ENCODE measurements at places on chromosomes 11 and 22.

DNA sequence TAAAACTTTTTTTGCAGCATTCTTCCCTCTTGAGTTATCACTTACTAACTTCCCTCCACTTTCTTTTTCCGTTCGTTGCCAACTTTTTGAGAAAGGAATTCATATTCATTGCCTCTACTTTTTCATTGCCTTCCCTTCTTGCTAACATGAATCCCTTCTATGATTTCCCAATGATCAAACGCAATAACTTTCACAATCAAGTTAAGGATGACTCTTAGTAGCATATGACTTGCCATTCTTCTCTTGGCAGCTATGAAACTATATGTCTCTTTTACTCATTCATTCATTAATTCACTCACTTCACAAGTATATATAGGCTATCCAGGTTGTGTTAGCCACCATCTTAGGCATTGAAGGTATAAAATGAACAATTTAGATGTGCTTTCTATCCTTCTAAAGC, 16.6 kb upstream of the ARHGAP20 start:
- no peak for DNase-seq

GRCh38 chr11:59918987-59919589, 19.1 kb upstream of the OOSP1 start:
- DNase-seq, result peak; percentile 40

GRCh38 chr11:1224111-1224490, 1.2 kb downstream of the MUC5B start:
- peak; percentile 27 for DNase-seq

DNA sequence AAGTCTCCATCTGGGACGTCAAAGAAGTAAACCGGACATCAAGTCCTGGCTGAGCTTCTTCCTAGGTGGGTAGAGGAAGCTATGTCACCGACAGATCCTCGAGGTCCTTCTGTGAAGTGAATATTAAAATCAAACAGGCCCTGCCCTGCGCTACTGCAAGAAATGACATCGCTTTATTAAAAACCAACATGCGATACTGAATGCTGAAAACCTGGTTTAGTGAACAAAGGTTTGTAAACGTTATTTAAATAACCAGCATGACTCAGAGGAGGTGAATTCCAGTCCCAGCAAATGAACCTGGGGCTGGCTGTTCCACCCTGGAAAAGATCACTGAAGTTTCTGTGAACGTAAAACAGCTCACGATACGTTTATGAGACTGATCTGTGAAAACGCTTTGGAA, 645 bp downstream of the RTCB start:
- DNase-seq, result no peak

- DNase-seq, result no peak
These were observed 23.5 kb upstream of the CRYBB3 start for GRCh38 chr22:25176175-25176574.

DNA sequence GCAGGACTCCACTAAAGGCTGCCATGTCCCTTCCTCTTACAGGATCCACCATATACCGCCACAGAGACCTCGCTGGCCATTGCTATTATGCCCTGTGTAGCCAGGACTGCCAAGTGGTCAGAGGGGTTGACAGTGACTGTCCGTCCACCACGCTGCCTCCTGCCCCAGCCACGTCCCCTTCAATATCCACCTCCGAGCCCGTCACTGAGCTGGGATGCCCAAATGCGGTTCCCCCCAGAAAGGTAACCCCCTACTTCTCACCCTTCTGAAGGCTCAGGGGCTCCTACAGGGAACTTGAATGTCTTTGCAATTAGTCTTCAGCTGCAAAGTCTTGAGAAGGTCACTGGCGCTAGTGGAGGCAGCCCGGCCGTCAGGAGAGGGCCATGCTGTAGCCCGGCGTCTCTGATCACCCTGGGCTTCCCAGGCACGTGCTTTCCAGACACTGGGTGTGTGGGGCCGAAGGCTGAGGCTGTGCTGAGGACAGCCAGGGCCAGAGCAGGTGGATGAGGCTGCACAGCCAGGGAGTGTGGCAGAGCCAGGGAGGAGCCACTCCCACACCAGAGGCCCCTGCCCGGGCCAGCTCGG, 30.0 kb upstream of the MUC5B start:
- no peak for DNase-seq

GRCh38 chr11:12207384-12208150, 97.2 kb downstream of the MICAL2 start:
- no peak for DNase-seq

- peak; percentile 67 for DNase-seq
These were observed 35.6 kb downstream of the KCNJ1 start for GRCh38 chr11:128831174-128832120.

GRCh38 chr22:26124991-26125725, 44.1 kb upstream of the SEZ6L start:
- no peak for DNase-seq

GRCh38 chr11:75493626-75494025, 32.1 kb downstream of the GDPD5 start:
- no peak for DNase-seq

- DNase-seq, result no peak
These were observed 92.8 kb upstream of the SEPTIN5 start for GRCh38 chr22:19621373-19622060.

DNA sequence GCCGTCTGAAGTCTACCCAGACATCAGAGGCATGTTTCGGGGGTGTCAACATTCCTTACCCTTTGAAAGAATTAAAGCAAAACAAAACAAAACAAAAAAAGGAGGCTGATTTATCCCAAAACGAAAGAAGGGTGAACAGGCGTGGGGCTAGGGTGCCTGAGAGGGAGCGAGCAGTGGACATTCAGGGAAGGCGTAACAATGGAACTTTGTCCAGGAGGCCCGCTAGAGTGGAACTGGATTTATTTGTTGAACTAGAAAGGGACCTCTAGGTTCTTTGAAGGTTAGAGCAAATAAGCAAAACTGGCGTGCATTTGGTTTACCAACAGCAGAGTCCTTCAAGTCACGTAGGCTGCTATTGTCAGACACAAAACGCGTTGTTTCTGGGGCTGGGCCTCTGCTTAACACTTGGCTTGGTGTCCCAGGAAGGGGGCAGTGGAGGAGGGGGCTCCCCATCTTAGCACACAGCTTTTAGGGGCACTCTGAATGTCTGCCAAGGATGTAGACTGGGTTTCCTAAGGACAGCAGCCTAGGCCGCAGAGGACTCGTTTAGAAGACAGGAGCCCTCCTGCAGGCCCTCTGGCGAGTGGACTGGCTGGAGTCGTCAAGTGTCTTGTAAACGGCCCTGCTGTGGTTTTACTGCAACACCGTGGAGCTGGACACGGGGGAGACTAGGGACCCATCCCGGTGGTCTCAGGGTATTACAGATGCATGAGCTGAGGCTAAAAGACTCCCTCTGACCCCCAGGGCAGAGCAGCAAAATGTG, 203.7 kb upstream of the SORL1-AS1 start:
- no peak for DNase-seq

DNA sequence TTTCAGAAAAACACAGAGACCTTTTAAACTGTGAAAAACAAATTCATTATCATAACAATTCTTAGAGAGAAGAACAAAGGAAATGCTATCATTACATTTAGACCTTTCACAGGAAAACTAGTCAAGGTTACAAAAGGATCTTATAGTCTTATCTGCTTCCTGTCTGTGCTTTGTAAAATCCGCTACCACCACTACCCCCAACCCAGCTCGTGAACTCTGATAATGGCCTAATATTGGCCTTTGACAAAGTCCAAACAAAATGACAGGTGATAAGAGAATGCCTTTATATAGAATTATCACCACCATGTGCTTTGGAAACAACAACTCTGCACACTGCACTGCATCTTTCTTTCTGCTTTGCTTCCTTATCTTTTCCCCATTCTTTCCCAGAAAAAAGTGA, 272.5 kb downstream of the SBF2 start:
- no peak for DNase-seq

DNA sequence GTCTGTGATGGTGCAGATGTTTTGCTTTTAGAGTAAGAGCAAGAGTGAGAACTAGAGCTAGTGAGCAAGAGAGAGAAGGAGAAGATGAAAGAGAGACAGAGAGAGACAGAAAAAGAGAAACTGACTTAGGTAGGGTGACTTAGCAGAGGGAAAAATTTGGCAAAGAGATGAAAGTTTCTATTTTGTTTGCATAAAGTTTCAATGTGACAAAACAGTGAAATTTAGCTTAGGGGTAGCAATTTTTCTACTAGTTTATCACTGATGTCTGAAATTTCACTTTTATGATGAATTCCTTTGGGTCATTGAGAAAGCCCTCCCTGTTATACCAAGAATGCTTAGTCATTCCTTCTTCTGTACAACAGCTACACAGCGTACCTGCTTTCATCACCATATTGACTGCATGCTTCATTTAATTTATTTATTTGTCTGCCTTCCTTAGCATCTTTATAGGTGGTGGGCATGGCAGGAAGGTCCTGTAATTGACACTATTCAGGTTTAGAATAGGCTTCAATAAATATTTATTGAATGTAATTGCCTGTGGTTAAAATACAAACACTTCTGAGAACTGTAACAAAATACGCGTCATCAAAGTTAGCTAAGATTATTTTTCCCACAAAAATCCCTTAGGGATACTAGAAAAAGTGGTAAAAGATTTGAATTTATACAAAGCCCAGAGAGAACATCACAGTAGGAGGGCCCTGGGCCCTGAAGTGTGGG, 19.9 kb upstream of the CTSC start:
- DNase-seq, result no peak

DNA sequence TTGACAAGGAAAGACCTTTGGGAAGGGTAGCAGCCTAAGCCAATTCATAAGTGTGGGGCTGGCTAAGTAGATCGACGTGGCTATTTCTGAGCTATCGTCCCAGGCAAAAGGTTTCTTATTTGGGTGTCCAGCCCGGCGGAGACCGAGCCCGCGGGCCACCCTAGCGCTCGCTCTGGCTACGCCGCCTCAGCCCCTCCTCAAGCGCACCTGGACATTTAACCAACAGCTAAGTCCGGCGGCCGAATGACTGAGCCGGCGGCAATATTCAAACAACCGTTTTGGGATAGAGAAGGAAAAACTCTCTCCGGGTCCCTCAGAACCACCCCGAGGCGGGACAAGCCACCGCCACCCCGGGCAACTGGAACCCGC, 457 bp downstream of the RNF141 start:
- DNase-seq, result no peak

- no peak for DNase-seq
These were observed 42.8 kb upstream of the AMPD3 start for GRCh38 chr11:10412266-10412665.

- no peak for DNase-seq
These were observed 491.0 kb upstream of the KIRREL3 start for GRCh38 chr11:127491589-127491988.

GRCh38 chr11:117449111-117449693, 121.5 kb downstream of the CEP164 start:
- no peak for DNase-seq

- peak; percentile 94 for DNase-seq
These were observed 60.6 kb upstream of the AMPD3 start for GRCh38 chr11:10394229-10395101.

GRCh38 chr11:29482510-29482909, 534.3 kb downstream of the KCNA4 start:
- no peak for DNase-seq

DNA sequence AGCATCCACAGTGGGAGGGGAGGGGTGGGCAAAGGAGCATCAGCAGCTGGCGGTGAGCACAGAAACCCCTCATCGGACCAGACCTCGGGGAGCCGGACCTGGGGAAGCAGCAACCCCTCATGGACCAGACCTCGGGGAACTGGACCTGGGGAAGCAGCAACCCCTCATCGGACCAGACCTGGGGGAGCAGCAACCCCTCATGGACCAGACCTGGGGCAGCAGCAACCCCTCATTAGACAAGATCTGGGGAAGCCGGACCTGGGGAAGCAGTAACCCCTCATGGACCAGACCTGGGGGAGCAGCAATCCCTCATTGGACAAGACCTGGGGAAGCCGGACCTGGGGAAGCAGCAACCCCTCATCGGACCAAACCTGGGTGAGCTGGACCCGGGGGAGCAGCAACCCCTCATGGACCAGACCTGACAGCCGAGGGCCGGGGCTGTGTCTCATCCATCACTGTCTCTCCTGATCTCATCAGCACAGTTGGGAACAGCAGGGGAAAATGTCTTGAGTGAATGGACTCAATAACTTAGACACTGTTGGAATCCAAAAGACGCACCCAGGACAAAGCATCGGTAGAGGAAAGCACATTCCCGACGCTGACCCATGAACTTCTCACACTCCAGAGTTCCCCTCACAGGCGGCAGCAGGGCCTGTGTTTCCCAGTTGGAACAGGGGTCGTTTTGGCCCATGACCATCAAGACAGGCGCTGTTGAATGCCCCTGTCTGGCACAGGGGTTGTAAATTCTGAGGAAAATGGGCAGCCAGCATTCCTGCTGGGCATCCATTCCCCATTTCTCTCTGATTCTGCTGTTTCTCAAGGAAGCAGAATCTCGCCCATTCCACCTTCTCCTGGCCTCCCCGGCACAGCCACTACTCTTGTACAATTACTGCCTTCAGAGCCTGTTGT, 1494.6 kb downstream of the TBC1D22A start:
- DNase-seq, result no peak

DNA sequence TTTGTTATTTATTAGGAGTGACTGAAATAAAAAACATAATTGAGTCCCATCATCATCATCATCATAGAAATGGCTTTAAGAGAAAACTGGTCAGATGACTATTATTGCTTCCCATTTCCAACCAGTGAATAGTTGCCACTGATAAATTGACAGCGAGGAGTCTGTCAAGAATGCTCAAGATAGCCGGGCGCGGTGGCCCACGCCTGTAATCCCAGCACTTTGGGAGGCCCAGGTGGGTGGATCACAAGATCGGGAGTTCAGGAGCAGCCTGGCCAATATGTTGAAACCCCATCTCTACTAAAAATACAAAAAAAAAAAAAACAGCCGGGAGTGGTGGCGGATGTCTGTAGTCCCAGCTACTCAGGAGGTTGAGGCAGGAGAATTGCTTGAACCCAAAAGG, 1.9 kb downstream of the WBP2NL start:
- DNase-seq, result no peak

- peak; percentile 63 for DNase-seq
These were observed 3.5 kb downstream of the PHLDB1 start for GRCh38 chr11:118610773-118611432.

DNA sequence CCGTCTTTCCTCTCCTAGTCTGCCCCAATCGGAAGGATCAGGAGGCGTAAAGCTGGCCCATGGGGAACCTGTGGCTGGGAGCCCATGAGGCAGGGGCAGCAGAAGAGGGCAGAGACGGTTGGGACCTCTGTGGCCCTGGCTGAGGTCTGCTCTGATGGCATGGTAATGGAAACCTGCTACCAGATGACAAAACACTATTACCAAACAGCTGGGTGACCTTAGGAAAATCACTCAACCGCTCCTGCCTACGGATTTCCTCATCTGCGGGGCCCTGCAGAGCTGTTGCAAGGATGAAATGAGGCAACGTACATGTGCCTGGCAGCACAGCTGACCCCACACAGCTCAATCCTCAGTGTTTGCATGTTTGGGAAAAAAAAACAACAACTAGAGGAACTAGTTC, 4.6 kb downstream of the AP5B1 start:
- no peak for DNase-seq

GRCh38 chr11:62245271-62245753, 3.3 kb downstream of the SCGB1D2 start:
- peak; percentile 24 for DNase-seq

GRCh38 chr22:35525687-35526332, 14.8 kb upstream of the RASD2 start:
- no peak for DNase-seq

DNA sequence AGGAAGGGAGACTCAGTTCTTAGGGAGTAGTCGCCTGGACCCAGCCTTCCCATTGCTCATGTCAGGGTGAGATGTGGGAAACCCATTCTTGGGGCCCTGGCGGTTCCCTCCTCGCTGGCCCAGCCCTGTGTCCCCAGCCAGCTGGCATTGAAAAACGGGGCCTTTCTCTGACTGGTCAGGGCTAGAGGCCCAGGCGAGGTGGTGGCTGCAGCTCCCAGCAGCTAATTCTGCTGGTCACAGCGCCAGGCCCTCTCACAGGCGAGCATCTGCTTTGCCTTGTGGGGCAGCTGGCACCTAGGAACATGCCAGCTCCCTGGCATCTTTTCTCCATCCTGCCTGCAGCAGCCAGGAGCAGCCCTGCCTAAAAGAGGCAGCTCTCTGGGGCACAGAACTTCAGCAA, 20.1 kb downstream of the TSPAN18 start:
- DNase-seq, result no peak
